GOT3 (cell line): ENCODE measurements at places on chromosomes 12 and 14.

GRCh38 chr12:102675672-102676071 is 195.3 kb upstream of the IGF1 start:
- DNase-seq, result no peak

- no peak for DNase-seq
Observed at GRCh38 chr12:65419284-65420072, 141.0 kb downstream of the MSRB3 start.

DNA sequence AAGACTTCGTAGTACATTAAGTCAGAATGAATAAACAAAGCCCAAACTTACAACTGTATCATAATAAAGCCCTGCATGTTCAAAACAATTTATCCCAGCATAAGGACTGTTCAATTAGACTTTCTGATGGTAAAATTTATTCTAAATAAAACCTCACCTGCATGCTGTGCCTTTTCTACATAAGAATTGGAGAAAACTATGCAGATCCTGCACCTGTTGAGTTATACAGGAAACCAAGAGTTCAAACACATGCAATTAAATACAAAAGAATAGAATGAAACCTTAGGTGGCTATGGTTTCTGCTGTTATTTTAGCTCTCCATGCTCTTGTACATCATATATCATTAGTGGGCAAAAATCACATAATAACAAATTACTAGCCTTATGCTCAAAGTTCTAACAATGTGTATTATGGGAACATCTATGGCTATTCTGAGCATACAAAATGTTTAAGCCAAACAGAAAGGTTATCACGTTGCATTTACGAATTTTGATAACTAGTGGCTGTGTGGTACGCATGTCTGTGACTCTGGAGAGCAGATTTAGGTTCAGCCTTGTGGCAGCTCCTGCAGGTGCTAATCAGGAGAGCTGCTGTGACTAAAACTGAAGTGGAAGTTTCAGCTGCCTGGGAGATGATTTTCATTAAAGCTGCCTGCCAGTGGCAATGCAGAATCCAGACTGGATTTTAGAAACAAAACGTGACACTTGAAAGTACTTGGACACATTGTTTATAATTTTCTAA is 36.1 kb upstream of the LRFN5 start:
- DNase-seq, result no peak

- DNase-seq, result no peak
Observed at GRCh38 chr14:23047751-23048693, 6.0 kb downstream of the PSMB11 start.
